ENCODE measurements at places on chromosomes 6 and 20.

- DNase-seq, result no peak
Measured at GRCh38 chr6:160101277-160102205, 20.1 kb upstream of the SLC22A1 start.

DNA sequence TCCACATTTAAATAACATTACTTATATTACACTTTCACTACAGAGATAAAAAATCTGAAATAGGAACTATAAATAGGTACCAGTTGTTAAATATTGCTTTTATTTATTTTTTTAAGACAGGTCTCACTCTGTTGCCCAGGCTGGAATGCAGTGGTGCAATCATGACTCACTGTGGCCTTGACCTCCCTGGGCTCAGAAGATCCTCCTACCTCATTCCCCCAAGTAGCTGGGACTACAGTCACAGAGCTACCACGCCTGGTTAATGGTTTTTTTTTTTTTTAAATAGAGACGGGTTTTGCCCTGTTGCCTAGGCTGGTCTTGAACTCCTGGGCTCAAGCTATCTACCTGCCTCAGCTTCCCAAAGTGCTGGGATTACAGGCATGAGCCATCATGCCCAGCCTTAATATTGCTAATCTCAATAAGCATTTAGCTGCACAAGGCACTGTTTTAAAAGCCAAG is 17.3 kb downstream of the EEF1E1 start:
- no peak for DNase-seq

GRCh38 chr6:25132934-25133333 is 146.2 kb upstream of the CARMIL1 start:
- no peak for DNase-seq

DNA sequence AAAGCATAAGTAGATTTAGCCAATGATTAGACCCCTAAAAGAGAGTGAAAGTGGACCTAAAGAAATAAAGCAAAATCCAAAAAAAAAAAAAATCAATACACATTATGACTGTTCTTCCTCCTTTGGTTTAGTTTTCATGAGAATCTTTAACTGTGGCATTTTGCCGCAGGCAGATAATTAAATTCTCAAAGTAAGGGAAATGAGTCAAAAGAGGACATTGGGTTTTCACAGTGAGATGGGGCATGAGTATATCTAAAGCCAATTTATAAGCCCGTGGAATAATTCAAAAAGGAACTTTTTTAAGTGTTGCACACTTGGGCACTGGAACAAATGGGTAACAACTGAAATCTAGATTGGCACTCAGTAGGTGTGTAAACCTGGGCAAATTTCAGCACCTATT is 230.3 kb downstream of the PKHD1 start:
- no peak for DNase-seq

DNA sequence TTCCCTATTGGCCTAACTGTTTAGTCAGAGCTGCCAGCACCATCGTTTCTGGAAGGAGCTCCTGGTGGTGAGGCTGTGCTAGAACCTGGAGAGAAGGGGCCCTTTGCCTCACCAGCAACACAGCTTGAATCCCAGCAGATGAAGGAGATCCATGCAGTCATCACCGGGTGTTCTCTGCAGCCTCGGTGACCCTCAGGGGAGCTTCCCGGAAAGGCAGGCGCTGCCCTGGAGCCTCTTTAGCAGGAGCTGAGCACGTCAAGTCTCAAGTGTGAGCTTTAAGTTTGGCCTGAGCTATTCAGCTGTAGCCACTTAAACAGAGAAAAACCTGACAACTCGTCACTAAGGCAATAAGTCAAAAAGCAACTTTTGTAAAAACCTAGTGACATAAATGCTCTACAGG is 181.2 kb upstream of the FOXQ1 start:
- DNase-seq, result no peak

DNA sequence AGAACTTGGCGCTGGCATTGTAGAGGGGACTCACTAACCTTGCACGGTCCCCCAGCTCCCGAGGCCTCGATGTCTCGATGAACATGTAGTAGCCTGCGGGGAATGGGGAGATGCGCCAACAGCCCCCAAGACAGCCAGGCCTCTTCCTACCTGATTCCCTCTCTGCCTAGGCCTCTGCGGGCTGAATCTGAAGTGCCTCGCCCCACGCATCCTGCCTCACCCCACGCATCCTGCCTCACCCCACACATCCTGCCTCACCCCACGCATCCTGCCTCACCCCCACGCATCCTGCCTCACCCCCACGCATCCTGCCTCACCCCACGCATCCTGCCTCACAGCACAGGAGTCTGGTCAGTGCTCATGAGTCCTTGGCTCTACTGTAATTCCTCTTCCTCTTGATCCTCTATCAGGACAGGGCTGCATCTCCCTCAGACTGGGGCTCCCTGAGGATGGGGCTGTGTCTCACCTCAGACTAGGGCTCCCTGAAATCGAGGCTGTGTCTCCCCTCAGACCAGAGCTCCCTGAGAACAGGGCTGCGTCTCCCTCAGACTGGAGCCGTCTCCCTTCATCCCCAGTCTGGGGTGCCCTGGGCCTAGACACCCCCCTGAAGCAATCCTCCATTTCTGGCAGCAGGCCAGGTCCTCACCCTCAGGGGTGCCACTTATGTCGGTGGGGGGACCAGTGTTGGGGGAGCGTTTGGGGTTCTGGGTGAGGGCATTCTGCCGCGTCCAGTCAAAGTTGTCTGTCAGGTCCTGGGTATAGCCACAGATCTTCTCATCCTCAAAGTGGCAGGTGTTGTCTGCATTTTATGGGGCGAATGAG is 53.6 kb downstream of the MDGA1 start:
- DNase-seq, result no peak

DNA sequence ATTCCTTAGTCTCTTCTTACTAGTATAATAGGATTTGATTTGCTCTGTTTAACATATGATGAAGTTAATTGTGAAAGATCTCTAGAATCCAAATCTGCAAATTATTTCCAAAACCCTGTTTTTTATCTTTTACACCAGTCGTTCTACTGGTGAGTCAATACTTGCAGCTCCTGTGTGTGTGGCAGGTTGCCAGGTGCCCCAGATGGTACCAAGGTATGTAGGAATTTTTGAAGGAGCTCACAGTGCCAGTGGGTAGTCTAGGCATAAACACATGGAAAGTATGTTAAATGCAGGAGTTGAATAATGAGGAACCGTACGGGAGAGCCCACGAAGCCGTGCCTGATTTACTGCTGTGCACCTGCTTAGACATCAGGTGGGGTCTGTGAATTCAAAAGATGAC is 192.2 kb downstream of the FARS2 start:
- no peak for DNase-seq

GRCh38 chr6:167341665-167342655 is 17.1 kb downstream of the TTLL2 start:
- DNase-seq, result no peak

DNA sequence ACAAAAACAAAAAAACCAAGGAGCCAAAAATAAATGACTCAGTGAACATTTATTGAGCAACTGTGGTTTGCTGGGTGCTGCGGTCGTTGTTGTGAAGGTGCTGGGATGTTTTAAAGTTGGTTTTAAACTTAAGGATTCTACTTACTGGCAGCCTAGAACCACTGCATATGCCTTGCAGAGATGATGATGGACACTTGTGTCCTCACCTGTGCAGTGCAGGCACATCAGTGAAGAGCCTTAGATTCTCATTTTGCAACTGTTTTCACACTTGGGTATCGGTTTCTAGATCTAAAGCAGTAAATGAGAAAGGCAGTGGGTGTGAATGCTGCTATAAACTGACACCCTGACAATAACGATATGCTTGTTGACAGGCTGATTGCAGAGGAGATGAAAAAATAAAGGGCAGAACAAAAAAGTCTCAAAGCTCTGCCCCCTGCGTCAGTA is 68.8 kb downstream of the UTRN start:
- DNase-seq, result peak; percentile 47

GRCh38 chr6:105838171-105838570 is 248.0 kb upstream of the PRDM1 start:
- no peak for DNase-seq

DNA sequence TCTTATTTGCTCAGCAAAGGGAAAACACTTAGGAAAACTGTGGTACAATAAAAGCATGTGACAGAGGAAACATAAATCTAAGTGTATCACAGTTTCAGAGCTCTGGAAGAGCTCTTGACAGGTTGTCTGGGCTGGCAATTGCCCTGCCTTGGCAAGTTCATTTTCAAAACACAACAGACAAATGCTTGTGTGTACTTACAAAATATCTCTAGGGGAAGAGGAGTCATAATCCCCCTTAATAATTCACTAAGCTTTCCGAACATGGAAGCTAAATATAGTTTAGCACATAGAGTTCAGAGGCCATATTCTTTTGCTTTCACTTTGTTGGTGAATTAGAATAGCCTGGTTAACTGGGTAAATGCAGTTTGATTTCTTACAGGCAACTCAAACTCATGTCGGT is 211.6 kb upstream of the THEMIS start:
- DNase-seq, result no peak

GRCh38 chr6:35484921-35485392 is 11.9 kb downstream of the TEAD3 start:
- DNase-seq, result no peak

DNA sequence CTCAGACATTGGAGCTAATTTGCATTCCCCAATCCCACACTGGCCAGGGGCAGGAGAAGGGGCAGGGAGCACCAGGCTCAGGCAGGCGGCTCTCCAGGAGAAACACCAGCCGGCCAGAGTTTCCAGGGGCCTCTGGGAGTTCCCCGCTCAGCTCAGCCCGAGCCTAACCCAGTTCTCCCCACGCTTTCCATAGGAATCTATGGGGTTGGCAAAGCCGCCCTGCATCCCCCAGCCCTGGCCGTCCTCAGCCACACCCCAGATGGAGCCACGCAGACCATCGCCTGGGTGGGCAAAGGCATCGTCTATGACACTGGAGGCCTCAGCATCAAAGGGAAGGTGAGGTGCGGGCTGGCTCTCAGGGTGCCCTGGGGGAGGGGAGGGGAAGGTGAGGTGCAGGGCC is 8.2 kb downstream of the NPEPL1 start:
- DNase-seq, result no peak

DNA sequence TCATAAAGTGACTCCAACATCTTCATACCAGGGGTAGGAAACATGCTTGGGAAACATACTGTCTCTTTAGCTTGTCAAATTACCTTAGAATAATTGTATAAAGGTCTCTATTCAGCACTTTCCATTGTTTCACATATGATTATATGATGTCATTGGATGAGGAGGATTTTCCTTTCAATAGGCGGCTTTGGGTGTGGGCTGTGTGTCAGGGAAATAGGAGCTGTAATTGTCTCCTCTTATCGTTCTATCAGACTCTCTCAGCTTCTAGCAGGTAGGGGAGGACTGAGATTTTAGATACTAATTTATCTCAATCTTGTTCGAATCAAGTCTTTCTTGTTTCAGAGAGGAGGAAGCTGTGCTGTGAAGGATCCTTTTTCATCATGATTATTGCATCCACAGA is 179.4 kb upstream of the OLIG3 start:
- DNase-seq, result no peak

GRCh38 chr20:53413186-53413631 is 180.4 kb downstream of the ZNF217 start:
- peak; percentile 68 for DNase-seq

DNA sequence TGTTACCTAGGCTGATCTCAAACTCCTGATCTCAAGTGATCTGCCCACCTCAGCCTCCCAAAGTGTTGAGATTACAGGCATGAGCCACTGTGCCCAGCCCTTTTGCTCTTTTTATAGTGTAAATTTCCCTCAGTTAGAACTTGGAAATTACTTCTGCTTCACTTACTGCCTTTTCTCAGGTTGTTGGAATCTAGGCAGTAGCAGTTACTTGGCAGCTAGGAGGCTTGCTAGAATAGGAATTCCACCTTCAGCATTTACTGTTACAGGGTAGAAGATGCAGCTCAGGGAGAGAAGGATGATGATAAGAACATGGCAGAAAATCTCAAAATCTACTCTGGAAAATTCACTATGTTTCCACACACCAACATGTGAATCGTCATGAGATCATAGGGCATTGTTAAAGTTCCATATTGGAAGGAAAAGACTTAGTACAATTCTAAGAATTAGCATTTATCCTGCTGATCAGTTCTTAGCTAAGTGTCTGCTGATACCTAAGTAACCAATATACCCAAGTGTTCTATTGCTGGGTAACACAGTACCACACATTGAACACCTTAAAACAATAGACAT is 182.2 kb downstream of the SLC16A10 start:
- no peak for DNase-seq

DNA sequence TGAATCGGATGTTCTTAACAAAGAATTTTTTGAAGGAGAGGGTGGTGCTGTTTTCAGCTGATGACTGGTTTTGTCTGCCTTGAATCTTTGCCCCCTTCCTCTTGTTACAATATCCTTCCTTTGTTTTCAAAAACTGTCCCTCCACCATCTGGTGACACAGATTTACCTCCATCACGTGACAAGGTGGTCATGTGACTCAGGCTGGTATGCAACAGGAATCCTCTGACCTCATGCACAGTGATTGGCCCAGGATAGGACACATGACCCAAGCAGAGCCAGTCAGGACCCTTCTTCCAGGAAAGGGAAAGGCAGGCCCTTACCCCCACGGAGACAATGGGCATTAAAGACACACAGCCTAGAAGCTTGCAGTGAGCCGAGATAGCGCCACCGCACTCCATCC is 84.7 kb upstream of the MC3R start:
- no peak for DNase-seq

DNA sequence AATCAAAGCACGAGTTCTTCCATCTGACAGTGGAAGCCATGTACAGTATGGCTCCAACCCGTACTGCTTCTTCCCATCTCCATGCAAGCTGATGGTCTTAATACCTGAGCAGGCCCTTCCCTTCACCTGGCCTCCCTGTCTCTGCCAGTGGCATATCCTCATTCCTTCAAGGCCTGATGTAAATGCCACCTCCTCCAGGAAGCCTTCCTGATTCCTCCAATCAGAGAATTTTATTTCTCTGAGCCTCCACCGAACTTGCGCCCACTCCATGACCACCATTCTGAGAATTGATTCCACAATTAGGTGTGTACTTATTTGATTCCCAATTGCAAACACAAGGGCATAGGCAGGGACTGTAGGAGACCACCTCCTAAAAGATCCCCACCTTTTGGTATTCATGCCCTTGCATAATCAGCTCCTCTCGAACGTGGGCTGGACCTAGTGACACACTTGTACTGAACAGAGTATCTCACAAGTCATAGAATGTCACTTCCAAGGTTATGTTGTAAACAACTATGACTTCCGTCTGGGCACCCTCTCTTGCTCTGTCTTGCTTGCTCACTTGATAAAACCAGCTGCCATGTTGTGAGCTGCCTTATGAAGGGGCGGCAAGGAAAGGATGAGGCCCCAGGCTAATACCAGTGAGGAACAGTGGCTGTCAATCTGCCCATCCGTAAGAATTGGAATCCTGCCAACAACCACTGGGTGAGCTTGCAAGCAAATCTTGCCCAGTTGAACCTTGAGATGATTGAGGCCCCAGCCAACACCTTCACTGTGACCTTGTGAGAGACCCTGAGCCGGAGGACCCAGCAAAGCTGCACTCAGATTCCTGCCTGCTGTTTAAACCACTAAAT is 38.8 kb downstream of the CPNE5 start:
- no peak for DNase-seq

GRCh38 chr6:148854992-148855391 is 108.2 kb downstream of the UST start:
- no peak for DNase-seq

GRCh38 chr20:56986931-56987720 is 279.3 kb downstream of the BMP7 start:
- no peak for DNase-seq

GRCh38 chr20:58604128-58604881 is 46.8 kb upstream of the STX16 start:
- no peak for DNase-seq

Measured in GM12864 (cell line).